ENCODE measurements at places on chromosomes 13 and 19. TPM values are rescaled to one million over a fixed set of nuclear protein-coding genes. Genes with fewer than 3 reads are reported as not detected.

- DNase-seq, result no peak
Measured at GRCh38 chr13:27535546-27535945, 84.8 kb downstream of the LNX2 start.

GRCh38 chr13:25806264-25806974 lies 245.4 kb downstream of the SHISA2 start:
- DNase-seq, result no peak

DNA sequence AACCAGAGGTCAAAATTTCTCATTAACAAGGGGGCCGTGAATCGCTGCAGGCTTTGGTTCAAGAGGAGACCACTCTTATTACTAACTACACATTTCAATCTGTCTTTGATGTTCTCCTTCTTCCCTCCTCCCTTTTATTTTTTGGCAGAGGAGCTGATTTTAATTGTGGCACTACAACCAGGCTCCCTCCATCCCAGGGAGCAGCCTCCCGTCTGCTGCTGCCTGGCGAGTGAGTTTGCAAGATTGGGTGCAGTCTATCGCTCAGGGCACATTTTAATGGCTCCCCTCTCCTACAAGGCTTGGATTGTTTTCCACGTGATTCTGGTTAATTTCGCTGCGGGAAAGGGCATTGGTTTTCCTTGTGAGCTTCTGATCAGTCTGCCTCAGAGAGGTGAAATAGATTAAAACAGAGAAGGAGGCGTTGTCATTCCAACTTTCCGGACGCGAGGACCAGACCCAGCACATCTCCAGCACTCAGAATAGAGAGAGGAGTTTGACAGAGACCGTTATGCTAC lies 81.4 kb downstream of the KCTD15 start:
- DNase-seq, result no peak

GRCh38 chr13:49608651-49609331 lies 19.5 kb upstream of the ARL11 start:
- DNase-seq, result no peak

GRCh38 chr13:99008577-99008976 lies 30.7 kb upstream of the DOCK9 start:
- DNase-seq, result no peak

- DNase-seq, result peak; percentile 73
Measured at GRCh38 chr19:46907880-46908279, 47.1 kb downstream of the ARHGAP35 start.

GRCh38 chr13:92510416-92510815 lies 716.2 kb upstream of the GPC6 start:
- DNase-seq, result no peak

DNA sequence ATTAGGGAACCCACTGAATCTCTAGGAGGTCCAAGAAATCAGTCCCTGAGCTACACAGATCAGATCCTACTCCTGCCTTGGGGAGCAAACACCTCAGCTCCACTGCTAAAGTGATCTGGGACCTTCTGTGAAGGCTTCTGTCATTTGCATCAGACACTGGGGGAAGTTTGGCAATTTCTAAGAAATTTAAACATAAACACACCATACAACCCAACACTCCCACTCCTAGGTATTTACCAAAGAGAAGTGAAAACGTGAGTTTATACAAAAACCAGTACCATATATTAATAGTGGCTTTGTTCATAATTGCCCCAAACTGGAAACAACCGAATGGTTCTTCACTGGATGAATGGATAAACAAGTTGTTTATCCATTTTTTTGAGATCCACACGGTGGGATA lies 7.3 kb upstream of the TYROBP start:
- DNase-seq, result no peak

DNA sequence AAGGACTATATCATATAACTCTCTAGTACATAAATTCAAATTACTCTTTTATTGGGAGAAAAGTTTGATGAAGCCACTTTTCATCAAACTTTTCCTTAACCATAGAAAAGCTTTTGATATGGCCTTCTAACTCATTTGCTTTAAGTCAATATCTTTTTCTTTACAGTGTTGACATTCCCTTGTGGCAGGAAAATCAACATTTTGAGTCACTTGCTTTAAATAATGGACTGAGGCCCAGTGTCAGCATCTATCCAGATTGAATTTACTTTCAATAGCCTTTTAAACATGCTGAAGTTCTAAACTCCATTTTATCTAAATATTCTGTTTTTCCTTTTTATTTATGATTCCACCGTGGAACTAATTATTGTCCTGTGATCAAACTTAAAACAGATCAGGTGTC lies 62.7 kb downstream of the PCDH9 start:
- DNase-seq, result no peak

- DNase-seq, result no peak
Measured at GRCh38 chr13:52652980-52653303, 306 bp downstream of the SUGT1 start.

- DNase-seq, result no peak
Measured at GRCh38 chr13:40164133-40164532, 502.3 kb downstream of the FOXO1 start.

GRCh38 chr19:33316541-33317264 lies 14.4 kb upstream of the CEBPA start:
- DNase-seq, result no peak

DNA sequence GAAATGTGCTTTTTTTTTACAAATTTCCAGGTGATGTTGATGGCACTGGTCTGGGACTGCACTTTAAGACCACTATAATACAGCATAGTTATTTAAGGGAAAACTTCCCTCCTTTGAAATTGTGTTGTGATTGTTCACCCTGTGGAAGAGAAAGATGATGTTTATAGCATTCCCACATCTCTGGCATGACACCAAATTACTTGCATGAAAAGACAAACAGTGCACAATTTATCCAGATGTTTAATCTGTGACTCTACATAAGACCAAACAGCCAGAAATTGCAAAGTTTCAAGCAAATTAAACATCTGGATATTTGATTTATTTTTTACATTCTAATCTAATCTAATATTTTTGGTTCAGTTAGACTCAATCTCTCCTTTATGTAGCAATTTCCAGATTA lies 51.6 kb downstream of the UFM1 start:
- DNase-seq, result no peak

DNA sequence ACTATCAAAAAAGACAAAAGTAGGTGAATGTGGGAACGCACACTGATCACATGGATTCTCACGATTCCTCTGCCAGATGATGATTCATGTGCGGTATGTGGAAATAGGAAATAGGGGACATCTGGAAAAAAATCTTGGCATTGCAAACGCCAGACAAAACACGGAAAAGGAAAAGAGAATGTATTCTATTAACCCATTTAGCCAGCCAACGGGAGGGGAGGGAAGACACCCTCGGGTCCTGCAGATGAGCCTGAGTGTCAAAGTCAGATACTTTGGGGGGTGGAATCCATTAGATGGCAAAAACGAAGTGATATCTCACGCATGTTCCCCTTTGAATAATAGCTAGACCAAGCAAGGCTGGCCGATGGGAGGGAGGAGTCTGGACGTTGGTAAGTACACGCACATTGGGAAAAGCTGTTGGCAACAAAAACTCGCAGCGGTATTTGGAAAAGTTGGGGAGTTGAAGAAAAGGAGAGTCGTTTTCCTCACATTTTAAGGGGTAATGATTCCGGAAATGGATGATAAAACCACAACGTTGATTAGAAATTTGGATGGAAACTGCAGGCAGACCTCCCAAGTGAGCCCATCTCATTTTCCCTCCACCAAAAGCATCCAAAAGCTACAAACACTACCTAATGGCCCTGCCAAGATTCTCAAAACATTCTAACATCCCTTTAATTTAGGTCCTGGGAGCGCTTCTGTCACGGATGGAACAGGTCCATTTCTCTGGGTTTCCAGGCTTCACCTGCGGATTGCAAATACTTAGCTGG lies 73.6 kb downstream of the COL4A1 start:
- peak; percentile 58 for DNase-seq

- DNase-seq, result no peak
Measured at GRCh38 chr13:99227909-99228688, 27.4 kb downstream of the UBAC2 start.

DNA sequence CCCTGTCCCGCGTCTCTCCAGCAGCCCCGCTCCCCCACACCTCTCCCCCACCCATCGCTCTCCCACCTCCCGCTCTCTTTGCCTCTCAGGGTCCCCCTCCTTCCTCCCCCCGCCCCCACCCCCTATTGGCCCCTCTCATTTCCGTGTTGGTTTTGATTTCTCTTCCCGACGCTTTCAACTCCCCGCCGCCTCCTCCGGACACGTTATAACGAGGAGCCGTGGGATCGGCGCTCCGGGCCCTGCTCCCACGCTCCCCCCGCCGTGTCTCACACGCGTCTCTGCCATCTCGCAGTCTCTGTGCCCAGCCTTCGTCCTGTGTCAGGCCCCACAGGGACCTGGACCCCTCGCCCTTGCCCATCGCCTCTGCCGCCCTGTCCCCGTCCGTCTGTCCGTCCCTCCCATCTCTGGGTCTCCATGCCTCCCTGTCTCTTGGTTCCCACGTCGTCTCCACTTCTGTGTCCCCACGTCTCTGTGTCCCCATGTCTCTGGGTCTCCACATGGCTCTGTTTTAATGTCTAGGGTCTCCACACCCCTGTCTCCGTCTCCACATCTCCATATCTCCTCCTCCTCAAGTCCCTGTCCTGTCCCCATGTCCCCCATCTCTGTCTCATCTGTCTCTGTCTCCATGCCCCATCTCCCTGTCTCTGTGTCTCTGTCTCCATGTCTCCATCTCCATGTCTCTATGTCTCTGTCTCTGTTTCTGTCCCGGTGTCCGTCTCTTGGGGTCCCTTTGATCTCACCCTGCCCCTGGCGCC lies 13.1 kb downstream of the ERFL start:
- no peak for DNase-seq

DNA sequence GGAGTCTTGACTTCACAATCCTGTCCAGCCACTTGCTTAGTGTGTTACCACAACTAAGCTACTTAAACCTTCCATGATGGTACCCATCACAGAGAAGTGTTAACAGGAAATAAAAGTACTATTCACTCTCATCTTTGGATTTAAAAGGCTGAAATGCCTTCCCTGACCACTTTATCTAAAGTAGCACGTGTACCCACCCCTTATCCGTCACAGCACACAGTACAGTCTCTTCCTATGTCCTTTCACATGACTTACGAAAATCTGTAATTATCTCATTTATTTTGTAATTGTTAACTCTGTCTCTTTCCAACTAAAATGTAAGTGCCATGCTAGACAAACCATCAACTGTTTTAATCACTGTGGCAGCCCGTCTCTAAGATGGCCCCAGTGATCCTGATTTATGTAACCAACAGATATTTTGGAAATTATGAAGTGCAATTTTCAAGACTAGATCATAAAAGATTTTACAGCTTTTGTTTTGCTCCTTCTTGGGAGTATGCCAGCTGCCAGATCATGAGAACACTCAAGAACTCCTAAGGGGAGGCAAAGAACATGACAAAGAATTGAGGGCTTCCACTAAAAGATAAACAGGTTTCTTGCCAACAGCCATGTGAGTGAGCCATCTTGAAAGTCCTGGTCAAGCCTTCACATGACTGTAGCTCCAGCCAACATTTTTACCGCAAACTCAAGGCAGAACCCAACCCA lies 44.9 kb downstream of the DIAPH3 start:
- no peak for DNase-seq

- peak; percentile 42 for DNase-seq
Measured at GRCh38 chr19:42330241-42330711, 4.8 kb downstream of the MEGF8 start.

GRCh38 chr13:20197361-20197834 lies 4.7 kb upstream of the GJB2 start:
- peak; percentile 39 for DNase-seq

The KLK14 gene
- polyA plus RNA-seq, result 1.4 TPM

The ZNF529 gene
- polyA plus RNA-seq, result 18.8 TPM

The SUGP1 gene
- 89.8 TPM for polyA plus RNA-seq

The ZNF675 gene
- polyA plus RNA-seq, result 12.4 TPM

The FGF21 gene
- not detected for polyA plus RNA-seq

The MAU2 gene
- 77.2 TPM for polyA plus RNA-seq

The NCR1 gene
- 0.44 TPM for polyA plus RNA-seq

The RNF225 gene
- polyA plus RNA-seq, result not detected

The GAS6 gene
- 193 TPM for polyA plus RNA-seq

The PRR12 gene
- polyA plus RNA-seq, result 15.7 TPM

The CBARP gene
- polyA plus RNA-seq, result 1.5 TPM

The ZNF582 gene
- polyA plus RNA-seq, result 7.2 TPM
